ENCODE measurements at places on chromosomes 13 and 19.

DNA sequence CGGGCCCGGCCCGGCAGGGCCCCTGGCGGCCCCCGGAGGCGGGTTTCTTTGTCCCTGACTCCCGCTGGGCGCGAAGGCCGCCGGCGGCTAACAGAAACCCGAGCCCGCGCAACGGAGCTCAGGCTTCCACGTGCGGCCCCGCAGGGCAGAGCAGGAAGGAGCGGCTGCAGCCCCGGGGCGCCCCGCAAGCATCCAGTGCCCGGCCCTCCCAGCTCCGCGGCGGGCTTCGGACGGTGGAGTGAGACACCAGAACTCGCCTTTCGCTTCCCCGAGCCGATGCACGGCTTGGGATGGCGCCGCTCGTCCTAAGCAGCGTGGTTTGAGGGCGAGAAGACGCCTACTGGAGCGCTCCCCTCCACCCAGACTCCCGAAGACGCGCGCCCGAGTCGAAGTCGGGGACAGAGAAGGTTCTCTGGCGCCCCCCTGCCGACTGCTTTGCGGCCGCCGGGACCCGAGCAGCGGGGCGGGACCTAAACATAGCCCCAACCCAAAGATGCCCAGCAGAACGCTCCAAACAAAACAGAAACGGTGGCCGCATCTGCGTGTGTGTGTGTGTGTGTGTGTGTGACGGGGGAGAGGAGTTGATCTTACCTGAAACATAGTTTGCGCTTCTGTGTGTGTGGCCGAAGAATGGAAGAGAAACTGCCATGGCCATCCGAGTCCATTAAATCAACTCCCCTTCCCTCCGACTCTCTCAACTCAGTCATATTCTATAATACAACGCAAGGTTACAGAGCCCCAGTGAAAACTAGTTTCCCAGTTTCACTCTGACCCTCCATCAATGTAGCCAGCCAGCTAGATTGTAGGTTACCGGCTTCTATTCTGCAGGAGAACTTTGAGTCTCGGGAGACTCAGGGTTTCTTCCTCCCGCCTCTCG, 629 bp upstream of the FGF9 start:
- no peak for DNase-seq

DNA sequence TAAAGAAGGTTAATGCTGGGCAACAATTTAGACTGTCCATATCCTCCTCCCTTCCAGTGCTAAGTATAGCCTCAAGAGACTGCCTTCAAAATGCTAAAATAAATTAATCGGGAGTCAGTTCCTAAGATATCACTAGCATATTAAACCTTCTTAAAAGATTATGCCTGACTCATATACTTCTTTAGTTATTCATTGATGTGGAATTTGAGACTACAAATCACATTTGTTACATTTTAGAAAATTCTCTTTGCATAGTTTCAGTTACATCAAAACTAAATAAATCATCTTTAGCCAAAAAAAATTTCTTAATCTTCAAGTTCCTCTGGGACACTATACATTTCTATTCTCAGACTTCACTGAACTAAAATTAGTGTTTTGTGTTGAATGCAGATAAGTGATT, 769.1 kb downstream of the PCDH9 start:
- no peak for DNase-seq

- DNase-seq = no peak
These were observed 374.9 kb downstream of the SPRY2 start for GRCh38 chr13:79966059-79966458.

- no peak for DNase-seq
These were observed 4.8 kb upstream of the DPRX start for GRCh38 chr19:53626976-53627375.

- DNase-seq = no peak
These were observed 1214.0 kb upstream of the PCDH20 start for GRCh38 chr13:62629618-62630017.

GRCh38 chr13:32385410-32385809, 42.5 kb downstream of the N4BP2L1 start:
- no peak for DNase-seq

DNA sequence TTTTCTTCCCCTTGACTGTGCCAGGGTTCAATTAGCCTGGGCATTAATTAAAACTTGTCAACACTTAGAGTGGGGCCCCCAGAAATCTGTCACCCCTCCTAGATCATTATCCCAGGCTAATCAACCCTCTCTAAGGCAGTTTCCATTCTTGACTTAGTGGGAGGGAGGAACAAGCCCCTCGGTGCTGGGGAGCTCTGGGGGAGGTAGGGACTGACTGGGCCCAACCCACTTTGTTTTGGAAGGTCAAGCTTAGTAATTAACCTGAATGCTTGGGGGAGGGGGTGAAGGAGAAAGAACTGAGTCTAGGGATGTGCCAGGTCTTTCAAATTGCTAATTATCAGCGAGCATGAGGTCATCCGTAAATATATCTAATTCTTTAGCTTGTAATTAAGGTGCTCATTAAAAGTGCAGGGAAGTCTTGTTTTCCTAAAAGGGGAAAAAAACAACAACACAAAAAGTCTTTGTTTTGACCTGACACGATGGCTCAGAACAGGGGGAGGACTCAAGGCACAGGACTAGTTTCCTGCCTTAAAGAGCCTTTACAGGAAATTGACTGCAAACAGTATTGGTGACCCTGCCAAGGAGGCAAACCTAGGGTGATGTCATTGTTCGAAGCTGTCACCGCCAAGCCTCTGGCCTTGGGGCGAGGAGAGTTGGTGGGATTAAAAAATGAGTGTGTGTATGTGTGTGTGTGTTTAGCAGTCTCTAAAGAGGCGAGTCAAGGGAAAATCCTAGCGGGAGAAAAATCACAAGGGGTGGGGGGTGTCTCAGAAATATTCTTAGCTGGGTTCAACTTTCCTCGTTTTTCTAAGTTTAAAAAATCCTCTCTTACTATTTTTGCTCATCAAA, 19.4 kb downstream of the ACTN4 start:
- DNase-seq = no peak

GRCh38 chr19:1672038-1672768, 19.8 kb upstream of the TCF3 start:
- no peak for DNase-seq

DNA sequence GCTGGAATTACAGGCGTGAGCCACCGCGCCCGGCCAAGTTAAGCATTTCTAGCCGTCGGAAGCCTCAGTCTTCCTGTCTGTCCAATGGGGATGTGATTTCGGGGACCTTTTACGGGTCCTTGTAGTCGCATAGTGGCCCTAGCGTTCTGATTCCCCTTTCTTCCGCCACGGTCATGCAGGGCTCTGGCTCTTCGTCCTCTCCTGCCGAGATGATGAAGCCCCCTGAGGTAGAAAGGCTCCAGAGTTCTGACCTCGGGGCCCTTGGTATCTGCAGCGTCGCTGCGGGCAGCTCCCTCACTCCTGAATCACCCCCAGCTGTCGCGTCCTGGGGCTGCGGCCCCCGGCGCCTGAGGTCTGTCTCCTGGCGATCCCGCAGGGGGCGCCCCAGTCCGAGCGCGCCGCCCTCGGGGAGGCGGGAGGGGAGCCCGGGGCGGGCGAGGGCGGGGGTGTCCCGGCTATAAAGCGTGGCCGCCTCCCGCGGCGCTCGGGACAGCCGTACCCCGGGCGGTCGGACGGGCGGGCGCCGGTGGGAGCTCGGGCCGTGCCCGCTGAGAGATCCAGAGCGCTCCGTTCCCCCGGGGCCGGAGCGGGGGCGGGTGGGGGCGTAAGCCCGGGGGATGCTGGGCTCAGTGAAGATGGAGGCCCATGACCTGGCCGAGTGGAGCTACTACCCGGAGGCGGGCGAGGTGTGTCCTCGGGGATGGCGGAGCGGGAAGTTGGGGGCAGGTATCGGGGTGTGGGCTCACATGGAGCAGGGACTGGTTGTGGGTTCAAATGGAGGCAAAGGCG, at the start of gene FOXA3:
FOXA3 (plus strand) TSS at position 487 of the 789 bp plus-strand sequence; CDS start at position 618, 131 bp downstream.
- no peak for DNase-seq

GRCh38 chr19:30053558-30053957, 111.5 kb downstream of the URI1 start:
- no peak for DNase-seq

- DNase-seq = no peak
These were observed 32.0 kb upstream of the MEDAG start for GRCh38 chr13:30874111-30874510.

DNA sequence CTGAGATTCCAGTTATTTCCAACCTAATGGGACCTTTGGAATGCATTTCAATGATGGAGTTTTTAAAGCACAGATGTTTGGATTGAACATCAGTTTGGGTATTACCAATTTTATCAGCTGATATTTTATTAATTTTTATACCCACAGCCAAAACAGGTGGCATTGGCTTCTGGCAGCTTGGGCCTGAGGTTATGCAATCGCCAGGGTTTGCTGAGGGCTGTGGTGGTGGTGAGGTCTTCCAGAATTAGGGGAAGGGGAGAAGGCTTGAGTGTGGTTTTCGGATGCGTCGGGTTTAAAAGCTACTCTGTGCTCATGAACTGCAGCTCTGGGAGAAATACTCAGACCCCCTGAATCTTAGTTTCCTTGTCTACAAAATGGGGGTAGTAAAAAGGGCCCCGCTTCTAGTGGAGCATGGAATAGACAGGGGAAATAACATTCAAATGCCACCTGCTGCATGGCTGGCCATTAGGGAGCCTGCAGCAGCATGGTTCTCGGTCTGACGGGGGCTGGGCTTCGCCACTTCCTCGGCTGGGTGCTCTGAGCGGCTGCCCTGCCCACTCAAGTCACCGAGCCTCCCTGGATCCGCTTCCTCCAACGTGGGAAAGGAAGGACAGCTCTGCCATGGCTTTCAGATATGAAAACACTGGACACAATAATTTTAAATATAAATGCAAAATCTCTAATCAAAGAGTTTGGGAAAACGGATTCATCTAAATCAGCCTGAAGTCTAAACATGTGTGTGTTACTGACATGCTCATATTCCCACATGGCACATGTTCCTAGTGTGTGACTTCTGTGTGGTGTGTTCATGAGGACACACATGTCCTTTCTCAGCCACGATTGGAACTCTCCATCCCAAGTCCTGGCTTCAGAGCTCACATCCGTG, 35.2 kb downstream of the ADPRHL1 start:
- DNase-seq = no peak

GRCh38 chr19:46629546-46630025, 4.7 kb upstream of the PTGIR start:
- no peak for DNase-seq

DNA sequence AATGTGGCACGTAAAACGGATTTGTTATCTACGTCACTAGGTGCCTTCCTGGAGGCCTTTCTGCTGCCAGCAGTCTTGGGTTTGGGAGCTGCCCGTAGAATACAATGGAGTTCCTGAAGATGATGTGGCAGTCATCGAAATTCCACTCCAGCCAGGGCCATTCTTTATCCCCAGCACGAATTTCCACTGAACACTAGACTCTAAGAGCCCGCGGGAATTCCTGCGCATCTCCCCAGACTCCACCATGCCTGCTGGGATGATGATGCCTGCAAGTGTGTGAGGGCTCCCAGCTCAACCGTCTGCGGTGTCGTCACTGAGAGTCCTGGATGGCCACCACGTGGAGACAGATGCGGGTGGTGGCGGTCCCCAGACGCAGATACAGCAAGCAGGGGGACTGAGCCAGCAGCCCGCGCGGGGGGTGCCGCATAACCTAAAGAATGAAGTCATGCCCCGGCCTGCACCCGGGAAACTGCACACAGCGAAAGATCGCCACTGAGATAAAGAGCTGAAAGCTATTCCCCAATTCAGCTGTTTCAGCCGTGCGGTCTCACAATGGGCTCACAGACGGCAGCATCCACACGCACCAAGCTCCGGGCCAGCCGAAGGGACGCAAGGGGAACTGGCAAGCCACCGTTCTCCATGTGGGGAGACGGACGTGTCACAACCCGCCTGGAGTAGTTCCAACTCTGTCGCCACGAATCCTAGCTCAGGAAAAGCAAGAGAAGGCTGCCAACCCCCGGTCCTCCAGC, 41.1 kb downstream of the COL4A1 start:
- DNase-seq = no peak

DNA sequence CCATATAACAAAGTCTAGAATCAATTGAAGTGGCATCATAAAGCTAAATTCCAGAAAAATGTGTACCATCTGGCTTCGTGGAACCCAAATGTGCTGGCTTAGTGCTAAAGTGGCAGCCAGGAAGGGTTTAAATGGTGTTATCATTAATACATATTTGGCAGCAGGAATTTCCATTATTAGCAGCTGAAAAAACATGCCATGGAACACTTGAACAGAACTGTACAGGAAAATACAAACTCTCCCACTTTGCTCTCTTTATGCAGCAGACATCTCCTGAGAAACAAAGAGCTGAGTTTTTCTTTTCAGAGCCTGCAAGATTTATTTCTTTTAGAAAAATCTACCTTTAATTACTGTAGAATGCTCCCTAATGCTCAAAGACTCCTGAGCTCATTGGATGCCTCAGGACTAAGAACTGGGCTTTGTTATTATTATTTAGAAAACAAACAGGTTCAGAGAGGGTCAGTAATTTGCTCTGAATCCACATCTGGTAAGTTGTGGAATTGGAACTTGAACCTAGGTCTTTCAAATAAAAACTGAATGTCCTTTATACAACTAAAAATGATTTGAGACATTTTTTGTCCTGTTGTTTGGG, 179.0 kb downstream of the LACC1 start:
- DNase-seq = no peak

DNA sequence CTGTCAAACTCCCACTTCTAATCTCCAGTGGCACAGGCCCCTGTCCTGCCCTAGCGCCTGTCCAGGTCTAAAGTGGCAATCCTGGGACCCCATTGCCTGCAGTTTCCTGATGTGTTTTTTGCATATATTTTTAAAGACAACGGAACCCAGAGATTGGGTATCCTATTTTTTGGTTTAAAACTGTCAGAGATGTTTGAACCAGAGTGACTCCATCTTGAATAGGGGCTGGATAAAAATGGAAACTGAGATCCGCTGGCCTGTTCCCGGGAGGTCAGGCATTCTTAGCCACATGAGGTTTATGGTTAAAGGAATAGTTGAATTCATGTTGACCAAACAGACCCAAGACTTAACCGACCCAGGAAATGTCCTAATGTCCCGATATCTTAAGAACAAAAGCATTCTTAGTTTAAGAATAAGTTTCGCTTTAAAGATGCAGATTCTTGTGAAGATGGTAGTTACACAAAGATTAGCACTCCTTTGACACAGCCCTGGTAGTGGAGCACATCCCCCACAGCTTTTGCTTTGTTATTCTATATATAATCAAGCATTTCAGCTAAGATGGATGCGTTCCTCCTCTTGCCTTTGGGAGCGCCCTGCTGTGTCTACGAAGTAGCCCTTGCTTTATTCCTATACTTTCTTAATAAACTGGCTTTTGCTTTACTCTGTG, 332.1 kb downstream of the UQCRFS1 start:
- no peak for DNase-seq

All from NCI-H2171 (cell line).